ENCODE measurements at places on chromosomes 1 and 21. TPM values are rescaled to one million over a fixed set of nuclear protein-coding genes. Genes with fewer than 3 reads are reported as not detected.

- no peak for DNase-seq
Measured at GRCh38 chr1:50424045-50424883, 1.0 kb upstream of the DMRTA2 start.

GRCh38 chr1:1129381-1129821 lies 13.5 kb upstream of the C1orf159 start:
- no peak for DNase-seq

- peak; percentile 62 for DNase-seq
Measured at GRCh38 chr1:23400324-23401114, 24.0 kb downstream of the TCEA3 start.

DNA sequence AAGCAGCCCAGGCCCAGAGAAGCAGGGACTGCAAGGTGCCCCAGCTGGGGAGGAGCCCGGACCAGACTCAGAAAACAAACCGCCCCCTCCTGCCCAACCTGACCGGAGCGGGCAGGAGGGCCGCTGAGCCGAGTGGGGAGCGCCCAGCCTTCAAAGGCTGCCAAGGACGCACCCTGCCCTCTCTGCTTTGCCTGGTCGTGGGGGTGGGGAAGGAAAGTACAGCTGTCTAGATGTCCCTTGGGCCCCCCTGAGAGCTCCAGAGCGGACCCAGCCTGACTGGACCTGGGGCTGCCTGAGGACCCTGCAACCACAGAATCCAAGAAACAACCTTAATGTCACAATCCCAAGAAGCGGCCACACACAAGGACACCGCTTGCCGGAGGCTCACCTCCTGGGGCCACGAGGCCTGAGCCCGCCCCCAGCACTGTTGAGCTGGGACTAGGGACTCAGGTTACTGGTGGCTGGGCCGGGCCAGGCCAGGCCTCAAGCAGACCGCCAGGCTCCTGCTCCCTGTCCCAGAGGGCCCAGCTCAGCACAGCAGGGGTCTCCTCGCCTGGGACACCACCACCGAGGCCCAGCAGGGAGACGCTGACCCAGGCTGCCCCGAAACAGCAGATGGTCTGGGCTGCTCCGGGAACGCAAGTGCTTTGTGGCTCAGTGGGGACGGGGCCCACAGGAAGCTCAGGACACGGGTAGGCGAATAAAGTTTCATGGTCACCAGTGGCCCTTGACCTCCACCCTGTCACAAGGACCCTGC lies 1.4 kb downstream of the DVL1 start:
- peak; percentile 66 for DNase-seq

DNA sequence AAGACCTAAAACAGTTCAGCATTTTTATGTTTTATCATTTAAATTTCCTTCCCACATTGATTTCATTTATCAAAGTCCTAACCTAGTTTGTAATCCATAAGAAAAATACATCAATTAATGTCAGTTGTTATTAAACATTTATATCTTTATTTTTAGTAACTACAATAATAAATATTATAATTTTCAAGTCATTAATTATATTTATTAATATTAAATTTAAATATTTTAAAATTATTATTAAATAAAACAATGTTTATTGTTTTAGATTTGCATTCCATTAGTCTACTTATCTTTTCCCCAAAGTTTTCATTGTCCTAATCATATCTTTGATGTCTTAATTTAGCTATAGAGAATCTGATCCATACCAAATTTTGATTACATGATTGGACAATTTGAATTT lies 368.9 kb downstream of the PLA2G4A start:
- no peak for DNase-seq

DNA sequence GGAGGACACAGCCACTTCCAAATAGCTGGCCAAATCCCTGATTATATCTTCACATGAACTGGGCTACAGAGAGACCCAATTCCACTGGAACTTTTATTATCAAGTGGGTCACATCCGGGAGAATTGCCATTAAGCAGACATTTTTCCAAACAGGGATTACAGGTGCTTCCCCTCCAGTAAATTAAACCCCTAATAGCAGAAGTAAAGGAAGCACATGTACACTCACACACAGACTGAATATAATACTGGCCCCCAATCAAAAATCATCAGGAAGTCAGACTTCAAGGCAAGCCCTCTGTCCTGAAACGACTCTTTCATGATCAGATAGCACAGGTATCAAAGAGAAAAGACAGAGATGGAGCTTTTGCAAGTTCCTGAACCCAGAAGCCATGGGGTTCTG lies 118.6 kb upstream of the PPP2R5A start:
- DNase-seq = no peak

DNA sequence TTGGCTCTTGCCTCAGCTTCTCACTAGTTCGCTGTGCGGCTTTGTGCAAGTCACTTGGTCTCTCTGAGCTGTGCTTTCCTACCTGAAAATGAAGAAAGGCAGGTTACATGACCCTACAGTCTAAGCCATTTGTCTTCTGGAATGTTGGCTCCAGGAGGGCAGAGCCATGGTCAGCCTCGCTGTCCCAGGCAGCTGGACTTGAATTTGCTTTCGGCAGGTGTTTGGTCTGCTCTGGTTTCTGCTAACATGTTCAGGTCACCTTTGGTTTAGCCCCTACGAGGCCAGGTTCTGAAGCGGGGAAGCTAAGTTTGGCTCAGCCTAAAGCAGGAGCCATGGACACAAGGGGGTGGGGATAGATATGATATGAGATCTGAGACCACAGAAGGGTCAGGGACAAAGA lies 19.1 kb downstream of the LRRC38 start:
- DNase-seq = no peak

DNA sequence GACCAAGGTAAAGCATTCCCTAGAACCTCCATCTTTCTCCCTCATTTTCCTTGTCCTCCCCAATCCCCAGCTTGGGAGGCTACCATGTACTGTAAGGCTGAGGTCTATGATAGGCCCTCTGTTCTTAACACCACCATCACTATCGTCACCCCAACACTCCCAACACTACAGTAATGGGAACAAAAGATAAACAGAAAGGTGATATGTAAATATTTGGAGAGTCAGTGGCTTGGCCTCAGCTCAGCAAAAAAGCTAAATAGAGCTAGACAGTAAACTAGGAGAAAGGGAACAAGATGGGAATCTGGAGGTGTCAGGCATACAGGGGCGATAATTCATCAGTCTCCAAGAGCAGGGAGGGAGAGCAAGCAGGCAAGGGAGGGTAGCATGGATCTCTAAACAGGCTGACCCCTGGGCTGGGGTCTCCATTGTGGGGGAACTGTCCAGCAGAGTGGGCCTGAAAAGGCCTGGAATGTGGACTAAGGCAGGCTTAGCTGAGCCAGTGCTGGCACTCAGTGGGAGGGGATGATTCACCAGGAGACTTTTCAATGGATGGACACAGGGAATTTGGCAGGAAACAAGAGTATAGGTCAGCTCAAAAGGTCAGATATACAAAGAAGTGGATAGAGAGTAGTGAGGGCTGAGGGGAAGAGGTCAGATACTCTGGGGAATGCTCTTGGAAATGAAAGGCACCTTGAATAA lies 6.7 kb downstream of the WNT2B start:
- peak; percentile 69 for DNase-seq

GRCh38 chr1:225945564-225945963 lies 4.5 kb upstream of the LEFTY2 start:
- DNase-seq = peak; percentile 32

DNA sequence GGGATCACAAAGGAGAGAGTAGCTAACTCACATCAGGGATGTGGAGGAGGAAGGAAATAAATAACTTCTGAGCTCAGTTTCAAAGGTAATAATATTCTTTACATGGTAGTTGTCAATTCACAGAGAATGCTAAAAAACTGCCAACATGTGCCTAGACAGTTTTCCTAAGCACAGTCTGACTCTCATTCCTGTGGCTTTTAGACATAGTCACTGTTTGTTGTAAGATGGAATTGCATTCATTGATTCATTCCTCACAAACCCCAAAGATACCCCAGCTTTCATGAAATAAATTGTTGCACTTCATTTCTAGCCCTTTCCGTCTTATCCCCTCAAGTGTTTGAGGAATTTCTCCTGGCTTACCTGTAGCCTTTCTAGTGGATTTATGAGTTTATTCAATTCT lies 263.9 kb downstream of the NTNG1 start:
- DNase-seq = peak; percentile 79

DNA sequence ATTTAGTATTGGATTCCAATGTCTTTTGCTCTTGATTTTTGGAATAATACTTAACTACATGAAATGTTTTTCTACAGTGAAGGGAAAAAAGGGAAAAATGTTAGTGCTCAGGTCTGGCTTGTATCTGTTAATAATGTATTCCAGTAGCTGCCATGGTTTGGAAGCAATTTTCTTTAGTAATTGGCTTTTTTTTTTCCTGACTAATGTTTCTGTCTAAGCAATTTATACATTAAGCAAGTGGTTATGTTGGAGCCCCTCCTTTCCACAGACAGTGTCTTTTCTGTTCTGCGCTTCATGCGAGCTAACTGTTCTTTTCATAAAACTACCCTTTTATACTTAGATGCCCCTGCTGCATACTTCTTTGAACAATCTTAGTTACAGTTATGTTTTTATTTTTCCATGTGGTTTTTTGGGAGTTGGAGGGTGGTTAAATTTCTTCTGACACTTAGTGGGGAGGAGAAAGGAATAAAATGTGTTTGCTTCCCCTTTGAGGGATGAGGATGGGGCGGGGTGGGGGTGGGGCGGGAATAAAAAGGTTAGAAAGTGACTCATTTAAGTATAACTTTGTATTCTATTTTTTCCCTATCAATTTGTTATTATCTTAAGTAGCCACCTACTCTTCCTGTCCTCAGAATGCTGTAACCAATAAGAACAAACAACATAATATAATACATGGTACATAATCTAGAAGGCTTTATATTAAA lies 83.1 kb downstream of the CLIC4 start:
- DNase-seq = no peak

DNA sequence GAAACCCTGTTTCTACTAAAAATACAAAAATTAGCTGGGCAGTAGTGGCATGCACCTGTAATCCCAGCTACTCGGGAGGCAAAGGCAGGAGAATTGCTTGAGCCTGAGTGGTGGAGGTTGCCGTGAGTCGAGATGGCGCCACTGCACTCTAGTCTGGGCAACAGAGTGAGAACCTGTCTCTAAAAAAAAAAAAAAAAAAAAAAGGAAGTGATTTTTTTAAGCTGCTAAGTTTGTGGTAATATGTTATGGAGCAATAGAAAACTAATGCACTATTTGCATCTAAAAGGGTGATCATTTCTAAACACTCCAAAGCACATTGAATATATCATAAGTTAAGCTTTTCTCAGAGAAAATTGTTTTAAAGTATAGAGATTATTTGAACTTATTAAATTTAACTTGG lies 244.8 kb upstream of the SPAG17 start:
- DNase-seq = no peak

DNA sequence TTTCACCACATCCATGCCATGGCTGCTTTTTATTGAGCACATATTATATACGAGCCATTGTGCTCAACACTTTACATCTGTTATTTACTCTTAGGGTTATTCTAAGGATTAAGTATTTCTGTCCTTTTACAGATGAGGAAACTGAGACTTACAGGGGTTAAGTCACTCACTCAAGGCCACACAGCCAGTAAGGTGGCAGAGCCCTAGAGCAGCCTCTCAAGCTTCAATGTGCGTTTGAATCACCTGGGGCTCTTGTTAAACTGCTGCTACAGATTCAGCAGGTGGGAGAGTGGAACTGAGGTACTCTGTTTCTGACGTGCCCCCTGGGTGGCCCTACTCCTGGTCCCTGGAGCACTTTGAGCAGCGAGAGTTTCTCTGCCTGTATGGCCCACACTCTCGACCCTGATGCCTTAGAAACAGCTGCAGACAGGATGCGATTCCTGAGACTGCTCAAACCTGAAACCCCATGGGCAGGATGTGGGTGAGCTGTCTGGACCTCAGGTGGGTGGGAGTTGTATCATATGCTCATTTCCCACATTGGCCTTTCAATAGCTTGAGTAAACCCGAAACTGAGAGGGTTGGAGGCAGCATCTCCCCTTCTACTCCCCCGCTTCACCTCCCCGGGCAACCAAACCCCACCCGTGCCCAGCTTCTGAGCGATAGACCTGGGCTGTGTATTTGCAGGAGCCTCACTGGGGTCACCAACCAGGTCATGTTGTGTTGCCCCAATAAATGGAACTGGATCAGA lies 59.3 kb downstream of the MAN1C1 start:
- no peak for DNase-seq

GRCh38 chr1:93815366-93816110 lies 63.5 kb downstream of the DNTTIP2 start:
- no peak for DNase-seq

- DNase-seq = no peak
Measured at GRCh38 chr1:235011064-235011598, 117.5 kb downstream of the TOMM20 start.

GRCh38 chr1:154845879-154846278 lies 24.2 kb downstream of the KCNN3 start:
- DNase-seq = no peak

- no peak for DNase-seq
Measured at GRCh38 chr1:71054281-71054731, 6.7 kb upstream of the PTGER3 start.

DNA sequence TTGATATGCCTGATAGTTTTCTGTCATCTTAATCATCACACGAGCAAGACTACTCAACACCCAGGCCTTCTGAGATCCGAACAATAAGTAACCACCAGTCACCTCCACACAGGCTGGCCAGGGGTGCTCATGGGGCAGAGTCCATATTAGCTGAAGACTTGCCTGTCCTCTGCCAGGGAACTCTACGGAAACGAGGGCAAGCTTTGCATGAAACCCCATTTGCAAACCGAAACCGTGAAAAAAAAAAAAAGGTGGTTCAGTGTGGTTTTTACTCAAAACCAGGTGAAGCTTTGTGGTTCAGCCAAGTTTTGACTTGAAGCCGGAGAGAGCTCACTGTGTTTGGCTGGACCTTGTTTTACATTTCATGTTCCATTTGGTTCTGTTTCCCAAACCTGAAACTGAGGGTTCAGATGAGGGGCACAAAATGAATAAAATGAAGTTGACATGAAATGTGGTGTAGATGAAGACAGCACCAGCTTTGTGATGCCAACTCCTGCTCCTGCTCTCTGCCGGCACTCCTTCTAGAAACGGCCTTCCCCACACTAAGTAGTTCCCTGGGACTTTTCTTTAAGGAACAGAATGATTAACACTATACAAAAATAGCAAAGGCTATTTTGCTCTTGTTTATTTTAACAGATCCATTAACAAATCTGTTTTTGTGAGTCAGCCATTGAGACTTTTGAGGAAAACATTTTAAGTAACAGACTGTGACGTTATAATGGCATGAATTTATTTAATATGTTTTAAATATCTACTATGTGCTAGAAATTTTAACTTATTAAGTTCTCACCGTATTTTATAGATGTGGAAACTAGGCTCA lies 74.7 kb downstream of the RUNX1 start:
- no peak for DNase-seq

DNA sequence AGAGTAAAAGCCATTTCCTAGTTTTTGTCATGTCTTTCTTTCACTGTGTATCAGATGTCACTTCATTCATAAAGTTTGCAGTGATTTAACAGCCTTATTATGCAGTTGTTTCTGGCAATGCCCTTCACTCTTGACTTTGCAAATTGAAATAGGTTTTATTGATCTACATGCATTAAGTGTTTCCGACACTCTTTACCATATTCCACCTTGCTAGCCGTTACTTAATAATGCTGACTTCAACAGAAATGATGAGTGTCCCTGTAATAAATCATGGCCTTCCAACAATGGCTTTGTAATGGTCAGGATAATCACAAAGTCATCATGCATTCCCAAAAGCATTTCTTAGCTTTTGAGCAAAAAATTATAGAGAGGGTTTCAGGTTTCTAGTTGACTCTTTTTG lies 236.8 kb upstream of the FMN2 start:
- no peak for DNase-seq

PALMD gene
- polyA plus RNA-seq = 0.10 TPM

CFAP57 gene
- polyA plus RNA-seq = 0.32 TPM

LPAR3 gene
- not detected for polyA plus RNA-seq

RNF186 gene
- polyA plus RNA-seq = not detected

HHAT gene
- polyA plus RNA-seq = 1.6 TPM

EXO5 gene
- 11.2 TPM for polyA plus RNA-seq

CELA3B gene
- not detected for polyA plus RNA-seq

TNFSF4 gene
- 4.2 TPM for polyA plus RNA-seq

IGSF3 gene
- 0.08 TPM for polyA plus RNA-seq

OR2M3 gene
- not detected for polyA plus RNA-seq
